Left lobe of liver (tissue), 2 donors: ENCODE measurements at places on chromosomes 2 and 18. TPM values are rescaled to one million over a fixed set of nuclear protein-coding genes. Genes with fewer than 3 reads are reported as not detected.

RBM43 gene
- total RNA-seq = 3.4 TPM

TUBA3D gene
- total RNA-seq = 0.15 TPM

TUBA4B gene
- not detected for total RNA-seq

TMBIM1 gene
- 117 TPM for total RNA-seq

ANKRD62 gene
- not detected for total RNA-seq

- no peak for DNase-seq
These were observed 203.9 kb upstream of the PIK3C3 start for GRCh38 chr18:41751161-41751560.

DNA sequence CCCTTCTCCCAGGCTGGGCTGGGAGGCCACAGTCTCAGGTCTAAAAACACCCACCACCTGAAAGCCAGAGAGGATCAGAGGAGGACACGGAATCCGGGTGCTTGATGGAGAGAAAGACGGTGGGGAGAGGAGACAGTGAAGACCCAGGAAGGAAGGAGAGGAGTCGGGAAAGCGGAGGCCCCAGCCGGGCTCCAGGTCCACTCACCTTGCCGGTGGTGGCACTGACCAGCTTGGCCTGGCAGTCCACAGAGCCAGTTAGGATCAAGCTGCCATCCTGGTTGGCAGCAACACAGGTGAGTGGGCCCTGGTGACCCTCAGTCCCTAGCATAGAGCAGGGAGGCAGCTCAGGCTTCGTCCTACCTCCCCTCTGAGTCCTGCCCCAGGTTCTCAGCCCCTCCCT, 4.3 kb downstream of the AAMP start:
- no peak for DNase-seq

DNA sequence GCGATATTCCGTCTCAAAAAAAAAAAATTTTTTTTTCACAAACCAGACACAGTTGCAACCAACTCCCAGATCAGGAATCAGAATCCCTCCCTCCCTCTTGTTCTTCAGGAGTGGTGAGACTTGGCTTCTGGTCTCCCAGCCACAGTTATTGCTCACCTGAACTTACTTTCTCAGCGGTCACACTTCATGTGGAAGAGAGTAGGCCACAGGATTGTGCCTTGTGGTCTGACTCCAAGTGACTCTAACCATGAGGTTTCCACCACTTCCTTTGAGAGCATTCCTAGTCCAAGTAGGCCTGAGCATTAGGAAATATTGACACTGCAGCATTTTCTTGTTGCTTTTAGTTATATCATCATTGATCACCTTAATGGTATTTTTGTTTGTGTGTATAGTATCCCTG, 12.1 kb downstream of the FMNL2 start:
- no peak for DNase-seq

GRCh38 chr2:179861027-179861415, 391 bp downstream of the ZNF385B start:
- peak; percentile 78 for DNase-seq

- no peak for DNase-seq
These were observed 27.2 kb upstream of the ACYP2 start for GRCh38 chr2:54088191-54088634.

- DNase-seq = no peak
These were observed 45.1 kb upstream of the SERTAD2 start for GRCh38 chr2:64698668-64699444.

- DNase-seq = no peak
These were observed 98.1 kb downstream of the SP3 start for GRCh38 chr2:173866874-173867618.

DNA sequence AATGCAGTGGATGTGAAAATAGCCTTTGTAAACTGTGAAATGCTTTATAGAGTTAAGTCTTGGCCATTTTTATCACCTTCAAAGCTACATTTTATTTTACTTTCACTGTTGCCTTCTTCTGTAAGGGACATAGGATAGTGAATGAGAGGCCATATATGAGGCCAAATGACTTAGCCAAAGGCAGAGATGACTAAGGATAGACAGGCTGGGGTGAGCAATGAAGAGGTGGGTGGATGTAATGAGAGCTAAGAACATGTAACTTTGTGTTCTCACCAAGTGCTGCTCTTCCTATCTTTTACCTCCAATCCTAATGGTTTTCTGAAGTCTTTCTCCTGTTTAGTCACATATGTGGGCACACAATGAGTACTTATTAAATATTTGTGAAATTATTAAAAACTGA, 101.9 kb downstream of the MBD5 start:
- DNase-seq = no peak

GRCh38 chr2:134413430-134413829, 159.6 kb downstream of the MGAT5 start:
- no peak for DNase-seq

DNA sequence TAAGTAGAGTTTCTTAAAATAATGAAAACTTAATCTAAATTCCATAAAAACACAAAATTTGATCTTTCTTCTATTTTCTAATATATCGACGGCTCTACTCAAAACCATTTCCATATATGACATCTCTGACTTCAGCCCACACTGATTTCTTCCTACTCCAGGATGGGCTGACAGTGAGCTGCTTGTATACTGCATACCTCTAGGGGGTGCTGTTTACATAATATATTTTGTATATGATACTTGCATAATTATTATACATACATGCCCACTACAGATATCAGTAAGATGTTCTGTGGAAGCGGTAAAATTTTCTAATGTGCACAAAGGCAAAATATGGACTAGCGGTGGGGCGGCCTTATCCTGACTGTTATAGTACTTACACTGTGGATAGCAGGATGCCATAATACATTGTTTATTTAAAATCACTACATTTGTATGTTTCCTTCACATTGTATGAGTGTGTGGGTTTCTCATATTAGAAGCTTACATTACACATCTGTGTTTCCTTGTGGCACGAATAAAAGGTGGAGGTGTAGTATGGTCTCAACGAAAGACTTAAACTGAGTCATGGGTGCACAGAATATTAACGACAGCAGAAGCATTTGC, 66.1 kb upstream of the NXPH2 start:
- no peak for DNase-seq

- DNase-seq = no peak
These were observed 21.0 kb downstream of the C1QL2 start for GRCh38 chr2:119137502-119137901.

DNA sequence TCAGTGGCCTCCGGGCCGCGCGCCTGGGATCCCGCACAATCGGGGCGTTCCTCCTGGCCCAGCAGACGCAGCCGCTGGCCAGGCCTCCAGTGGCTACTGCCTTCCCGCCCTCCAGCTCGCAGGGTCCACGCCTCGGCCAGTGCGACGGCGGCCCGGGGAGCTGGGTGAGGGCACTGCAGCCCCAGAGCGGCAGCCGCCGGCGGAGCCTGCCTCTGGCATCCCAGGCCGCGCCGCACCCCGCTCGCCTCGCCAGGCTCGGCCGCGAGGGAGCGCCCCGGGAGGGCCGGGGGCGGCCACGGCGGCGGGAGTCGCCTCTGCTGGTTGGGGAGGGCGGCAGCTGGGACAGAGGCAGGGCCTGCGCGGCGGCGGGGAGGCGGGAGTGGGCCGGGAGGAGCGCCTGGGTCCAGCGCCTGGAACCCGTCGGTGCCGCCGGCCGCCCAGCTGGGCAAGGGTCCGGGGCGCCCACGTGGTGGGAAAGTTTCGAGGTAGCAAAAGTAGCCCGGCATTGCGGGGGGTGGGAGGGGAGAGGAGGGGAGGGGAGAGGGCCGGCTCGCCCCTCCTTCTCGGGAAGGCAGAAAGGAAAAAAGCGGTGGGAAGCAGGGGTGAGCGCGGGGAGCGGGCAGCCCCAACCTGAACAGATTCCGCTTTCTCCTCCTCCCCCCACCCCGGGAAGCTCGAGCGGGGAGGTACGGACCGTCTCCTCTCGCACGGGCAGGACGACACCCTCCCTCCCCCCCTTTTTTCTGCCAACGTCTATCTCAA, 1.5 kb upstream of the INHBB start:
- peak; percentile 63 for DNase-seq

DNA sequence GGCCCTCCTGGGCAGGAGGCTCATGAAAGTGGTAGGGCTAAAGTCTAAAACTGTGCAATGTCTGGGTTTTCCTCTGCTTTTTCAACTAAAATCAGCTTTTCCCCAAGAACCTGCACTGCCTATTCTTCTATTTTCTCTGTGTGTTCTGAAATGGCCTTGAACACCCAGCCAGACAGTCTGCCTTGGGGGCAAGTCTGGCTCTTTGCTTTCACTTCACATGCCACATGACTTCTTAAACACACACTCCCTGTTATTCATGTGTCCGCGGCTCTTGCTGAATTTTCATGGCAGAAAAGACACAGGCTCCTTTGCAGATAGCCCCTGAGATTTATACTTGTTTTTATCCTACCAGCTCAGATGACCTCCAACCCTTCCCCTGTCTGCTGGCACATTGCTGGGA, 10.6 kb upstream of the RPIA start:
- no peak for DNase-seq

- no peak for DNase-seq
These were observed 30.8 kb upstream of the ACYP2 start for GRCh38 chr2:54084600-54084999.

GRCh38 chr18:51300912-51301311, 103.4 kb upstream of the MEX3C start:
- no peak for DNase-seq

- DNase-seq = peak; percentile 15
These were observed 86.5 kb downstream of the ACKR3 start for GRCh38 chr2:236656166-236656565.
